C1 segment of cervical spinal cord (tissue), 14 donors: ENCODE measurements at places on chromosomes 5 and 9.

DNA sequence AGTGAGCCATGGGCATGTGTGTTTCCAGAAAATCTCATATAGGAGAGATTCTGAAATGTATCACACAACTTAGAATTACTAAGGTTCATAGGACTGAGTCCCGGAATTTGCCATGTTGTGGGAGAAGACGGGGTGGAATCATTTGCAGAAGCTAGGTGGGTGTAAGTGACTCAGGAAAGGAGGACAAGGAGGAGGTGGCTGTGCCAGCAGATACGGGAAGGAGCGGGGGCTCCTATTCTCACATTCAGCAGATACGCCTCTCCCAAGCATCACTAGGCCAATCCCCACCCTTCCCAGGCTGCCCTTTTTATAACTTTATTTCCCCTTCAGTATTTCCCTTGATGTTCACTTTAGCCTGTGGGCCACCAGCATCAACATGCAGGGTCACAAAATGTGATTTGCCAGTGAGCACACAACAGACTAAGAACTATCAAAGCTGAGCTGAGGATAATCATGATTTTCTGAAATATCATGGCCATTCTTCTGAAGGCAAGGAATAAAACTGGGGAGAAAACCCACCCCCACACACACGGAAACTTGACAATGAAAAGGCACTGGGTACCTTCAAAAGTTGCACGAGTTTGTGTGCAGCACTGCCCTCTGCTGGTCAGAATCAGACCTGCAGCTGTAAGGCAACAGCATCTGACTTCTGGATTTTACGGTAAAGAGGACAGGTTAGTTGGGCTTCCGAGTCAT is 133.2 kb downstream of the MTX3 start:
- no peak for DNase-seq

DNA sequence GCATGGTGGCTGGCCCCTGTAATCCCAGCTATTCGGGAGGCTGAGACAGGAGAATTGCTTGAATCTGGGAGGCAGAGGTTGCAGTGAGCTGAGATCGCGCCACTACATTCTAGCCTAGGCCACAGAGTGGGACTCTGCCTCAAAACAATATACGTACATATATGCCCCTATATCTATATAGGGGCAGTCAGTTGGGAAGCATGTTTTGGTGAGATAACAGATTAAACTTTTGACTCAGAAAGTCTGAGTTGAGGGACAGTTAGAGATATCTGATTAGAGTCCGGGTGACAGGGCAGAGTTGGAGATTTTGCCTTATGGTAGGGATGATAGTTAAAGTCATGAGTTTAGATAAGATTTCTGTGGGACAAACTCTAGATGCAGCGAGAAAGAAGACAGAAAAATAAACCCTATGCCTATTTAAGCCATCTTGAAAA is 71.8 kb upstream of the ALDH1A1 start:
- no peak for DNase-seq

GRCh38 chr5:158877706-158878105 is 222.0 kb downstream of the EBF1 start:
- DNase-seq: no peak

DNA sequence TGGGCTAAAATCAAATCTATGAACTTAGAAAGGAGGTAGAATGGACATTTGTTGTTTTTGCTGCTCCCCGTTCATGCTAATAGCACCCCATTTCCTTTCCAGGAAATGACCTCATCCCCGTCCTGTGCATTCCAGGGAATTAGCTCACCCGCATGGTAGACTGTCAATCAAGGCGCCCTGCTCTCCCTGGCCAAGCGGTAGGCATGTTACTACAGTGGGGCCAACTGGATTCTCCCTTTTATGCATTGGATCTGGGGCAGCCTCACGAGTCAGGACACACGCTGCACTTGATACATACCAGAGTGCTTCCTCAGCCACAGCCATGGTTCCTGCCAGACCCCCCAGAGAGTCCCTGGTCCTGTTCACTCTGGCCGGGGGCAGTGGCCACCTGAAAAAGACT is 111.0 kb upstream of the PTCH1 start:
- DNase-seq: no peak

- DNase-seq: no peak
These were observed 113.1 kb downstream of the HTR4 start for GRCh38 chr5:148541054-148541835.

DNA sequence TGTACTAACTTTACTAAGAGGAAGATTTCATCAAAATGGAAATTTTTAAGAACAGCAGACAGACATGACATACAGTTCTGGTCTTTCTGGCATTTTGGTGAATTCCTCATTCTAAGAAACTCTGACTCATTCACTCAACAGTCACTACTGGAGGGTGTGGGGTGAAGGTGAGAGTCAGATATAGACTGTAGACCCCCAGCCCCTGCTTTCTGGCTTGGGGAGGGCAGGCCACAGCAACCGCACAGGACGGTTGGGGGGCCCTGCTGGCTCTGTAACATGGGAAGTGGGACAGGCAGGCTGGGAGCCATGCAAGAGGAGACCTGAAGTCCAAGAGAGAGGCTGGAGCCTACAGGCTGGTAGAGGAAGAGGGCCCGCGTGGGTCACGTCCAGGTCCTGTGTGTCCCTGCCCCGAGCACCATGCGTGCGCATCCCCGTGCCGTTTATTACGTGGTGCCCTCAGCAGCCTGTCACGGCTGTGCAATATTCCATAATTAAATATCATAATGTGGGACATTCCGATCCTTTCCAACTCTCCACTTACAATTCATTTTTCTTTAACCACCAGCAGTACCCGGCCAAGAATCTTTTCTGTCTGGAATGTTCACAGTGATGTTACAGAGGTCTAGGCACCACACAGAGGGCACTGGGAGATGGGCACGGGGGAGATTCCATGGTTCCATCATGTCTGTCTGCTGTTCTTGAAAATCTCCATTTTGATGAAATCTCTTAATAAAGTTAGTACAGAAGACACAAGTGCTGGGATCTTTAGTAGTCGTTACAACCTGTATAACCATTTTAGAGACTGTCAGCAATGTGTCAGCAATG is 75.5 kb downstream of the SEMA4D start:
- no peak for DNase-seq

GRCh38 chr5:14821100-14821845 is 50.3 kb downstream of the ANKH start:
- DNase-seq: no peak
